ENCODE measurements at places on chromosomes 4 and X.
A peak's percentile ranks its signal among the peaks of the same experiment; 100 is the strongest.

GRCh38 chrX:129945131-129945530 is 37.3 kb upstream of the BCORL1 start:
- no peak for DNase-seq

DNA sequence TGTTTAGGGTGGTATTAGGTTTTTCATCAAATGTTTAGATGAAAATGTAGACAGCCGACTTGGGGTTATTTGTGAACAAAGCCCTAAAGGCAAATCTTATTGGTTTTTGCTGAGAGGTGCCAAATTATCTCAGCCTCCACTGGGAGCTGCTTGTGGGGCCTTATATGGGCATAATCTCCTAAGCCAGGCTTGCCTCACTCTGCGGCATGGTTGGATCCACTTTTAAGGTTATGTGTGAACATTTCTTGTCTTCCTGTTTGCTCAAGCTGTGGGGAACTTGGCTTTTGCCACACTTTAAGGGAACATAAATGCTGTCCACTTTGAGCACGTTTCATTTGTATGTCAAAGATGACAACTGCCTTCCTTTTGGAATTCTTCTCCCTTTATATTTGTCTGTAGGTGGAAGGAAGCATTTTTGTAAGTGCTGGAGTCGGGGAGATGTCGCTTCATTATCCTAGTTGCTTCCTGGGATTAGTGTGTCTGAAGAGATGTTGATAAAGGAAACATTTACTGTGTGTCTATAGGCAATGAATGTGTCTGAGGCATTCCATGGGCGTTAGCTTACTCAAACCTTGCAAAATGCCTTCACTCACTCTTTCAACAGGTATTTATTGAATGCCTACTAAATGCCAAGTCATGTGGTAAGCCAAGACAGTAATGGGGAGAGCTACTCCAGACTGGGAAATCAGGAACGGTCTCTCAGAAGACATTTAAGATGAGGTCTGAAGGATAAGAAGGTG is 78.3 kb downstream of the SLC9A6 start:
- DNase-seq = no peak

- DNase-seq = peak; percentile 2
Observed at GRCh38 chr4:64713256-64713840, 304.1 kb upstream of the TECRL start.

DNA sequence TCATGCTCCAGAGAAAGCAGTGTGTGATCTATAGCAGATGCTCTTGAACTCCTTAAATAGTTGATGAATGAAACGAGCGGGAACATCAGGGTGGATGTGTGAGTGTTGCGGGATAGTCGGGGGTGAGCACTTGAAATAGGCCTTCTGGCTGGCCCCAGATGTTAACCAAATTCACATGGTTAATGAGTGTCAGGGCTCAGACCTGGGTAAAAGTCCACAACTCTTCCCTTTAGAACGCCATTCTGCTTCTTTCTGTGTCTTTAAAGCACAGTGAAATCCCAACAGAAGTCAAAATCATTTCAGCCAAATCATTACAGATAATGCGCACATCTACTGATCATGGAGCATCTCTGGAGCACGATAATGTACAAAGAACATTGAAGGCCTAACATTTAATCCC is 249.4 kb upstream of the BOD1L1 start:
- no peak for DNase-seq

GRCh38 chr4:91340822-91341221 is 962.9 kb upstream of the GRID2 start:
- DNase-seq = no peak

- no peak for DNase-seq
Observed at GRCh38 chr4:158588285-158588684, 66.6 kb downstream of the RXFP1 start.

DNA sequence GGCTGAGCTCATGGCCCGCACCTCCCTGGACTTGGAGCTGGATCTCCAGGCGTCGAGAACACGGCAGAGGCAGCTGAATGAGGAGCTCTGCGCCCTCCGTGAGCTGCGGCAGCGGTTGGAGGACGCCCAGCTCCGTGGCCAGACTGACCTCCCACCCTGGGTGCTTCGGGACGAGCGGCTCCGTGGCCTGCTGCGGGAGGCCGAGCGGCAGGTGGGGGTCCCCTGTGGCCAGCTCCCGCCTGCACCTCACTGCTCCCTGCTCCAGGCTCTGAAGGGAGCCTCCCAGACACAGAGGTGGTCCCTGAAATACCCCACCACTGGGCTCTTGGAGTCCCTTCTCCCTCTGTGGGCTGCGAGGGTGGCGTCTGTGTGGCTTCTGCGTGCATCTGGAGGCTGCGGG is 18.0 kb upstream of the CLCN4 start:
- DNase-seq = no peak

GRCh38 chr4:145075742-145076468 is 22.1 kb downstream of the ANAPC10 start:
- DNase-seq = no peak

GRCh38 chr4:48970471-48970921 is 15.6 kb upstream of the CWH43 start:
- DNase-seq = peak; percentile 80
